ENCODE measurements at places on chromosomes 16 and 17. TPM values are rescaled to one million over a fixed set of nuclear protein-coding genes. Genes with fewer than 3 reads are reported as not detected.

DNA sequence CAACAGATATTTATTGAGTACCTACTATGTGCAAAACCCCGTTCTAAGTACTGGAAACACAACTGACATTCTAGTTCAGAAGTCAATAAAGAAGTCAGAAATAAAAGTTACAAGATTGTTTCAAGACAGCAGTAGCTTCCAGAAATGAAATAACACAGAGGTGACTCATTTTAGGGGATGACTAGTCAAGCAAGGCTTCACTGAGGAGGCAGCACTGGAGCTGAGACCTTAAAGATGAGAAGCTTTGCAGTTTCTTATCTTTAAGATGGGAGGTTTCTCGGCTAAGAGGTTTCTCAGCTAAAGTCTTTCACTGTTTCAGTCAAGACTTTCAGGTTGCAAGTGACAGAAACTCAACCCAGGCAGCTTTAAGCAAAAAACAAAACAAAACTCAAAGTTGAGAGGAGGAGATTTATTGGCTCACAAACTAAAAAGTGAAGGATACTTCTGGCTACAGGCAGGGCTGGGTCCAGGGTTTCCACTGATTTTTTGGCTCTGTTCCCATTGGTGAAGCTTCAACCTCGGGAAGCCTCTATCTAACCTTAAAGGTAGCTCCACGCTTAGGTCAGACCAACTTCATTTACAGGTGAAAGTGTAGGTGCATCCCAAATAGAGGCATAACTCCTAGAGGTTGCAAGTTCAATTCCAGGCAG lies 7.4 kb upstream of the MMP2 start:
- ATAC-seq = peak; percentile 94

DNA sequence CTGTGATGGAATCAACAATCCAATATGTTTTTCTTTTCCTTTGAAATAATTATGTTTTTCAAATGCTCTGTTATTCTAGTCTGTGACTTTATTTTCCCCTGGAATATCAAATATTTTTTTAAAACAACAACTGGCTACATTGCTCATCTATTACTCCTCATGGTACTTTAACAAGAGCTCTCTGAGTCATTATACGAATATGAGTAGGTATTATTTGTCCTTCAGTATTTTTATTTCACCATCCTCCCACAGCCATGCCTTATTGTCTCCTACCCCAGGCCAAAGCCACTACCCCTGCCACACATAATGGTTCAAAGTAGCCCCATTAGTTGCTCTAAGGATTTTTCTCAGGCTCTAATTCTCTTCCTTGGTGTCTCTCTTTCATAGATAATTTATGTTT lies 1572.3 kb downstream of the CDH8 start:
- ATAC-seq = no peak

- no peak for ATAC-seq
Observed at GRCh38 chr17:12631076-12631475, 34.6 kb upstream of the MYOCD start.

- no peak for ATAC-seq
Observed at GRCh38 chr16:1193825-1194581, 31.1 kb downstream of the TPSG1 start.

- peak; percentile 79 for ATAC-seq
Observed at GRCh38 chr17:75877752-75878173, 618 bp downstream of the TRIM47 start.

DNA sequence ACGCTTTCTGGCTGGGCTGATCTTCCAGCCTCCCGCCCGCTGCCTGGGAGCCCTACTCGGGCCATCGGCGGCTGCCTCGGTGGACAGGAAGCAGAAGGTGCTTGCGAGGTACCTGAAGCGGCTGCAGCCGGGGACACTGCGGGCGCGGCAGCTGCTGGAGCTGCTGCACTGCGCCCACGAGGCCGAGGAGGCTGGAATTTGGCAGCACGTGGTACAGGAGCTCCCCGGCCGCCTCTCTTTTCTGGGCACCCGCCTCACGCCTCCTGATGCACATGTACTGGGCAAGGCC lies 30.7 kb downstream of the CIITA start:
- ATAC-seq = no peak

- ATAC-seq = no peak
Observed at GRCh38 chr17:31113939-31114338, 19.2 kb downstream of the NF1 start.

DNA sequence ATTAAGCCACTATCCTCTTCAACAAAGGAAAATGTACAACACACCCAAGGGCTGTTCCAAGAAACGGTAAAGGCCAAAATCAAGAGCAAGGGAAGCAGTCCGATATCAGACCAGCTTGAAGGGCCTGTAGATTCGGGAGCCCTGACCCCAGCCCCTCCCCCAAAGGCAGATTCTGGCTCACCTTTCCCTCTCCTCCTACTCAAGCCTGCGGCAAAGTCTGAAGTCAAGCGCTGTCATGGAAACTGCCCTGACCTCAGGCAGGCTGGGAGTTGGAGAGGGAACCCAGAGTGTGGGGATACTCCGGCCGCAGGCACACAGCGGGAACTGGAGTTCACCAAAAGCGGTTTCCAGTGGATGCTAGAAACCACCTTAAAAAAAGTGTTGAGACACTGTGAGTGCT lies 1.8 kb downstream of the ALYREF start:
- ATAC-seq = no peak

DNA sequence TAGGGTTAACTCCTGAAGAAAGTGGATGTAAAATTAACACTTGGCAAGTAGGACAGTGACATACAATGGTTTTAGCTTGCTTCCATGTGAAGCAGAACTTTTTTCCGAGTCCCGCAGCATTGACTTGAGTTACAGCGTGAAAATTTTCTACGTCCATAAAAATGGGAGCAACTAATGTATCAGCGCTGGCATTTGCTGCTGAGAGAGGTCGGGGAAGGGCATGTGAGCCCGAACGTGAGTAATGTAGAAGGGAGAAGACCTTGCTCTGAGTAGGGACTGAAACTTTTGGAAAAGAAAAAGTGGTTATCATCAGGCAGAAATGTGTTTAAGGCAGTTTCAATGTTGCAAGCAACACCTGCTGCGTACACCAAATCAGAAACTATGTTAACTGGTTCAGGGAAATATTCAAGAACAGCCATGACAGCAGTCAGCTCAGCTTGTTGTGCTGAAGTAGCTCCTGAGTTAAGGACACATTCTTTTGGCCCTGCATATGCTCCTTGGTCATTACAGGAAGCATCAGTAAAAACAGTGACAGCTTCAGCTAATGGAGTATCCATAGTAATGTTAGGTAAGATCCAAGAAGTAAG lies 70.9 kb upstream of the ARL4D start:
- no peak for ATAC-seq

DNA sequence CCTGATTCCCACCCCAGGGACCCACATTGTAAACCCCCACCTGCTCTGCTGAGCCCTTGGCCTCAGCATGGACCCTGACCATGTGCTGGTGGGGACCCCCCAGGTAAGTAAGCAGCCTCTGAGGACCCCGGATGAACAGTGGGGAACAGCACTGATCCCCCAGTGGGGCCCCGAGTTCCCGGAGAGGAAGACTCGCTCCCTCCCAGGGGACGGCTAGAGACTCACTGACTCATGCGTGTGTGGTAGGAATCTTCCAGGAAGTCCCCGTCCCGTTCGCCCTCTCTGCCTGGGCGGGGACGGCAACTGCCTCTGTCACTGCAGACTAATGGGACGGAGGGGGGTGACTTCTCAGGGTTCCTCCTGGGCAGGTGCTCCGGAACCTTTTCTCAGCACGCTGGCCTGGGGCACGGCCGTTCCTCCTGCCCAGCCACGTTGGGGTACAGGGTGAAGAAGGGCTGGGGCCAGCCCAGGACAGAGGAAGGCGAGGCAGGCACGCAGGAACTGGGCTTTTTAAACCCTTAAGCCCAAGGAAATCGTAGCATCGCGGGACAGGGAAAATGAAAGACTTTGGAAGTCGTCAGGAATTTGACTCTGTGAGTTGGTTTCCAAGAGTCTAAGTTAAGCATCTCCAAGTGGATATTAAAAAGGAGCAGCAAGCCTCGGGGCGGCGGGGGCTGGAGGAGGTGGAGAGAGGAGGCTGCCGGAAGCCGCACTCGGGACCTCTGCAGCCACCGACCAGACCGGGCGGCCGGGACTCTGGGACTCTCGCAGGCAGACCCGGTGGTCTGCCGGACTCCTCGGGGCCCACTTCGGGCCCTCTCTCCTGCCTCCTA lies 178.7 kb downstream of the SEC14L1 start:
- peak; percentile 98 for ATAC-seq

DNA sequence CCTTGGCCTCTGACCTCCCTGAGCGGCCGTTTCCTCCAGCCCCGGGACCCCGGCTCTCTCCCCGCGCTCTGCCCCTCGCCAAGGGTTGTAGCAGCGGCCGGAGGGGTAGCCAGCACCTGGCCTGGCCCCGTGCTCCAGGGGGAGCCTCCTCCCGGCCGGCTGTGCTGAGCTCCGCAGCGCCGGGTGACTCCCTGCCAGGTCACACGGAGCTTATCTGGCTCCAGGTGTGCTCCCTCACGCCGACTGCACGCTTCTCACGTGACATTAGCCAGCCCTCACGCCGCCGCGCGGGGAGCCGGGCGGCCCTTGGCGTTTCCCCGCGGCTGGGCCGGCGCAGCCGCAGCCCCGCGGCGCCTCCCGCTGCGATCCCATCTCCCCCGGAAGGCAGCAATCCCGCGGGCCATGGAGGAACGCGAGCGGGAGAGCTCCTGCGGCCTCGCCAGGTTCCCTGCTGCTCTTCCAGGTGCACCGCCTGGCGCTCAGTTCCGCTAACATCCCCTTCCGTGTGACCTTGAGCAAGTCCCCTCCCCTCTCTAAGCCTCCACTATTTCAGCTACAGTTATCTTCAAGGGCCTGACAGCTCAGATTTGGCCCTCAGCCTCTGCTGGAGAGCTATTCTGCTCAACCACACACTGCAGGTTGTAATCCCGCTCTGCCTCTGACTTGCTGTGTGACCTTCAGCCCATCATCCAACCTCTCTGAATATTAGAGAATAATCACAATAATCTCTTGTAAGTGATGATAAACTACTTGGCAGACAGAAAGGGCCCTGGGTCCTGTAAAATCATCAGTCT lies 3.4 kb downstream of the MYO18A start:
- ATAC-seq = peak; percentile 53

KRT28 gene
- not detected for total RNA-seq

ENPP7 gene
- not detected for total RNA-seq

OVCA2 gene
- total RNA-seq = 20.7 TPM

P2RX5 gene
- total RNA-seq = 22.0 TPM

UNKL gene
- 76.4 TPM for total RNA-seq

PDILT gene
- not detected for total RNA-seq

G6PC1 gene
- total RNA-seq = not detected

TM4SF5 gene
- total RNA-seq = not detected

RPS2 gene
- total RNA-seq = 4,570 TPM

Measured in activated T-helper 17 cell treated with anti-CD3 and anti-CD28 coated beads, Interleukin-2, amount 50 U/mL, for 72 hours (primary cell).